Natural killer cell treated with Interleukin-12 subunit alpha and Interleukin-12 subunit beta and Interleukin-15 and Interleukin-18, amount 100 ng/mL, for 72 hours (primary cell): ENCODE measurements at places on chromosomes 7 and 10. TPM values are rescaled to one million over a fixed set of nuclear protein-coding genes. Genes with fewer than 3 reads are reported as not detected.

DNA sequence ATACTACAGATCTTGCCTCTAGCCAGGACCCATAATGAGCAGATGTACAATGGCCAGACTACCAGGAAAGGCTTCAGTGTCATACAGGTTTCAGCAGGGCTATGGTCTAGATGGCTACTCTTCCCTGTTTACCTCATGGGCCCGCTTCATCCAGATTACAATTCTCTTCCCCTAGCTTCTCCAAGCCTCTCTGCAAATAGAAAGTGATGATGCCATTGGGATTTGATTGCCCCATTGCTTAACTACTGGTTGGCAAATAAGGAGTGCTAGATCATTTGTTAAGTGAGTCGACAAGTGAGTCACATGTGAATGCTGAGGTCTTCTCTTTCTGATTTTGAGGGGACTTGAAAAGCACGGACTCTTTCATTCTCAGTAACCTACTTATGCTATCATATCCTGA is 361.5 kb upstream of the LRRTM3 start:
- no peak for DNase-seq

GRCh38 chr10:1257274-1257673 is 201.1 kb downstream of the WDR37 start:
- DNase-seq: no peak

The EPHB6 gene
- total RNA-seq: 1.8 TPM

DNA sequence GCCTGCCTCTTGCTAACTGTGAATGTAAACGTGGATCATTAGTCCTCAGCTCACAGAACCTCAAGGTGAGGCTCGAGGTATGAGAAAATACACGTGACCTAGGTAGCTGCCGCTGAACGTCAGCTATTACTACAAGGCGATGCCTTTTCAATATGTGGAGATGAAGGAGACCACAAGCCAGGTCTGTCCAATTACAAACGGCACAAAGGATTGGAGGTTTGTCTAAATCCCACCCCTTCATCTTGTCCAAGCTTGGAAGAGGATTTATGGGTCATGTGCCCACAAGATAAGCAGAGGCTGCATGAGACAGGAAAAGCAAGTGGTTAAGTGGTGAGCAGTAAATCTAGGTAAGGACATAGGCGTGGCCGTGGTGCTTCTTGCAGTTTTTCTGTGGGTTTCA is 3.4 kb downstream of the H2BK1 start:
- DNase-seq: no peak

- no peak for DNase-seq
Observed at GRCh38 chr10:132040046-132040445, 25.7 kb upstream of the JAKMIP3 start.

The MYL10 gene
- total RNA-seq: not detected

The PRLHR gene
- not detected for total RNA-seq

The TAF5 gene
- 8.3 TPM for total RNA-seq

DNA sequence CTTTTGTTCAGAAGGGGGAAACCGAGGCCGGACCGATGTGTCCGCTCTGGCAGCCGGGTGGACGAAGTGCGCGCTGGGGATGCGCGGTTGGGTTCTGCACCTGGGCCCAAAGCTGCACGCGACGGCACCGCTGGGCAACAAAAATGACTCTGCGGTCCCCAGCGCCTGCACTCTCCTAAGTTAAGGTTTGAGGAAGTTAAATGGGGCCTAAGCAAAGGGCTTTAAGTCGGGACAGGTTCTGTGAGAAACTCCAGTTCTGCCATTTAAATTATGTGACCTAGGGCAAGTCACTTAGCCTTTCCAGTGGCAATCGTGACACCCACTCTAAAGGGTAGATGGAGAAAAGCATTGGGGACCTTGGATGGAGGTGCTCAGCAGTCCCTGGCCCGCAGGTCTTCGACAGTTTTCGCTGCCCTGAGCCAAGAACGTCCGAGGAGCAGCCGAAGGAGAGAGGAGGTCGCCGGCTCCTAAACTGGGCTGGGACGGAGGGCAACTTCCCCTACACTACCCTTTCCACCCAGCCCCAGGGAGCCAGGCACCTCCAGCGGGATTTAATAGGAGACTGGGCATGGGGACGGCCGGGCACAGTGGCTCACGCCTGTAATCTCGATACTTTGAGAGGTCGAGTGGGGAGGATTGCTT is 534 bp upstream of the ACBD5 start:
- DNase-seq: no peak

The PYROXD2 gene
- total RNA-seq: 6.1 TPM

- DNase-seq: no peak
Observed at GRCh38 chr10:106495931-106496330, 668.6 kb downstream of the SORCS1 start.

DNA sequence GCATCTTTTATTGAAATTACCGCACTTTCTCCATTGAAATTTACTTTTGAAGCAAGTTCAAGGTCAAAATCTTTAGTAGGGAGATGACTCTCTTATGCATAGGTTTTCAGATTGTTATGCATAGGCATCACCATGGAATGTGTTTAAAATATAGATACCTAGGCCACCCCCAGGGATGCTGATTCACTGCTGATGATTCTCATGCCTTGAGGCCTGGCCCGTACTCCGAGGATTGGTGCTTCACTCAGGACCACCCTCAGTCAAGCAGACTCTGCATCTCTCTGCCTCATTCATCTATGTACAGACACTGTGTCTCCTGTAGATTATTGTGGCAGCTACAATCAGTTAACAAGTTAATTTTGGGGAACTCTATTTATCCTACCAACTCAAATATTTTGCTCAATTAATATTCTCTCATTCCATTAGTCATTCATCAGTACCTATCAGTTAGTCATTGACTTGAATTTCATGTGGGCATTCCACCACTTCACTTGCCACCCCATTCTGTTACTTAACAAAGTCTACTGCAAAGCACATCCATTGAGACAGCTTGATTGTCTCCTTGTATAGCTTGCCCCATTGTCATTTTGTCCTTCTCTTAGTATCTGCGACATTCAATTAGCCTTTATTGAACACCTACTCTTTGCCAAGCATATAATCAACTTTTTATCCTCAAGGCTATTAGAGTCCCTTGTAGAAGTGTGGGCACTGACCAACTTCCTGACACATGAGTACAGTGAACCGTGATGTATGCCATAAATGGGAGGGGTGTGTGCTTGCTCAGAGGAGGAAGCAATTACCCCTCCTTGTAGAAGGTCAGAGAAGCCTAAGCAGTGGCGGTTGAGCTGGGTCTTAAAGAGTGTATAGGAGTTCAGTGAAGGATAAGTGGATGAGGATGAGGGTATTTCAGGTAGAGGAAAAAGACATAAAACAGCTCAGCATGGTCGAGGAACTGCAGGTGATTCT is 255.6 kb upstream of the BMPER start:
- DNase-seq: no peak

DNA sequence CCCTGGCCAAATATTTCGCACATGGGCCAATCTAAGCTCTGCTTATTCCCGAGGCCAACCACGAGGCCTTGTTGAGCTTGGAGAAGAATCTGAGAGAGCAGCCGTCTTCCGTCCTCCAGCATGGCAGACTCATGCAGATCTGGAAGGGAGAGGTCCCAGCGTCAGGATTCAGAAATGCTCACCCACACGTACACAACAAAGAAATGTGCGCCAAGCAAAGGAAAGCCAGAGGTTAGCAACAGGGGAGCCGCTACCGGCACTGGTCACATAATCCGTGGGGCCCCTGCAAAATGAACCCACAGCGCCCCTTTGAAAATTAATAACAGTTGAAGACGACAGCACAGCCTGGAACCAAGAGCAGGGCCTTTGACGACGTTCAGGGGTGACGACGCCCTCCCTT is 25.4 kb upstream of the PRKAG2 start:
- no peak for DNase-seq

DNA sequence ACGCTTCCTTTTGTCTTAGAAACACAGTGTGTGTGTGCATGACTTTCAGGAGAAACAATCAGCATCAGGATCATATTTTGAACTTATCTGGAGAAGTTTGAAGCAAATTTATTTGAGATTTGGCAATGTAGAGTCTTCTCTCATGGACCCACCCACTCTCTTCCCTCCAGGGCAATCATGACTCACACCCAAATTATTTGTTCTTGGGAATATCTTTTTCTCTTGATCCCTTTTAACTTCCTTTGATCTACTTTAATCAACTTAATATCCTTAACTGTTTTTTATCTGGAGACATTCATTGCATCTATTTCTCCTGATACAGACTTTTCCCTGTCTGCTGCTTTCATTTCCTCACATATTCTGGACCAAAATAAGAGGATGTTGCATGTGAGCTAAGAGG is 1174.3 kb downstream of the GATA3 start:
- no peak for DNase-seq

The MBL2 gene
- total RNA-seq: not detected

- no peak for DNase-seq
Observed at GRCh38 chr7:151558575-151558974, 38.9 kb upstream of the RHEB start.

The AGAP4 gene
- 47.9 TPM for total RNA-seq

The ATG9B gene
- total RNA-seq: 2.5 TPM
